ENCODE measurements at places on chromosomes 5 and 9.
A peak's percentile ranks its signal among the peaks of the same experiment; 100 is the strongest.

DNA sequence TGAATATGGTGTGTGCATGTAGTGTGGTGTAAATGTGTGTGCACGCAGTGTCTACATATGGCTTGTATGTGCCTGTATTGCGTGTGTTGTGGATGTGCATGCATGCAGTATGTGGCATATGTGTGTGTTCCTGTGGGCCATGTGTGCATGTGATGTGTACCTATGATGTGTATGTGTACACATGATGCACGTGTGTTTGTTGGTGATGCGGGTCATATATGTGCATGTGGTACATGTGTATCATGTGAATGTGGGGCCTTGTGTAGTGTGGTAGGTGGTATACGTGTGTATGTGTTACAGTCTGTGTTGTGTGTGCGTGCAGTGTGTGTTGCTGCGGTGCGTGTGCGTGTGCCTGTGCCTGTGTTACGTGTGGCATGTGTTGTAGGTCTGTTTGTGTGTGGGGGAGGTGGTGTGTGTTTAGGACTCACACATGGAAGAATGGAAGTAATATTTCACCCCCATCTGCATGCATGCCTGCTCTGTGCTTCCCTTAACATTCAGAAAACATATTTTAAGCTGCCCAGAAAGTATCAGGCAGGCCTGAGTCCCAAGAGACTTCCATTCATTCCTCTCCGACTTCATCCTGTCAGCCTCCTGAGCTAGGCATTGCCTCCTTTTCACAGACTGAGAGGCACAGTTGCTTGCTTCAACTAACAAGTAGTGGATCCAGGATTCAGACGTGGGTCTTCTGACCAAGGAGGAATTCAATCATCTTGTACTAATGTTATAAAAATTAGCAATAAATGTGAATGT lies 55.4 kb upstream of the RUFY1 start:
- DNase-seq = no peak

DNA sequence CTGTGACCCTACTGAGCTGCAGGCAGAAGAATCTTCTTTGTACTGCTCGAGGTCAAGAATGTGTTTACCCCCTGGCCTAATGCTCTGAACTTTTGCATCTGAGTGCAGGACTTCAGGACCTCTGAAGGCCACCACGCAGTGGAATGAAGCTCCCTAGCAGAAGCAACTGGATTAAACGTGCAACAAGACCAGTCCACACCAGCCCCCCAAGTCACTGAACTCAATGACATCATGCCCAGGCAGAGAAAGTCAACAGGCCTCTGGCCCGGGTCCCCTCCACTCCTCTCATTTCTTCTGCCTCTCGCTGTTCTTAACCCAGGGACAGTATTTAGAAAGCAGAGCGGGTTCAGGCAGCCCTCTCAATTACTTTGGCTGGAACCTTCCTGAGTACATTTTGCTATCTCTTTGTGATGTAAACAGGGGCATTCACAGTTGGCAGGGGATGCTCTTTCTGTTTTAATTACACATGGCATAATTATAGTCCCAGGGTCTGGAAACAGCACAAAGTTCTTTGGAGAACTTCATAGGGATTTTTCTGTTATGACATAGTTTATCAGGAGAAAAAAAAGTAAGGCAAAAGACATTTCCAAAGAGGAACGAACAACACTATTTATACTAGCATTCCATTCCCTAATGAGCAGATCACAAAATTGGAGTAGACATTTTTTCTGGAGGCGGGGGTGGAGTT lies 108.2 kb upstream of the SPATA31D4 start:
- DNase-seq = no peak

- no peak for DNase-seq
These were observed 142.6 kb downstream of the TARS1 start for GRCh38 chr5:33583332-33583731.

DNA sequence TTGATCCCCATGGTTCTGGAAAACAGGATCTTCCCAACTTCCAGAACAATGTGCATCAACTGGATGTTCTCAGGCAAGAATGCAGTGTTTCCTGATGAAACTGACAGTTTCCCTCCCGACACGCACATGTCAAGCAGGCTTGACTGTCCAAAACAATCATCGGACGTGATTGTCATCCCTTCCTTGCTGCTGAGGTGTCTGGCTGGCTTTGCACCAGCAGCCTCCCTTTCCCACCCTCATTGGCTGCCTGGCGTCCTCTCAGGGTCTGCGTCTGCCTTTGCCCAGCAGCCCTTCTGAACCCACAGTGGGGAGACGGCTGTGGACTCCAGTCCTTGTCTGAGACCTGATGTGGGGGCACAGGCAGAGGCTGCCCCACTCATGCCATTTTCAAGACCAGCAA lies 110.8 kb downstream of the MARCHF3 start:
- no peak for DNase-seq

GRCh38 chr9:34592895-34593601 lies 3.5 kb upstream of the CNTFR start:
- DNase-seq = no peak

GRCh38 chr9:114884787-114885452 lies 45.5 kb downstream of the TNFSF8 start:
- DNase-seq = no peak

- DNase-seq = no peak
These were observed 119.9 kb downstream of the ADAMTS2 start for GRCh38 chr5:179225387-179225786.

DNA sequence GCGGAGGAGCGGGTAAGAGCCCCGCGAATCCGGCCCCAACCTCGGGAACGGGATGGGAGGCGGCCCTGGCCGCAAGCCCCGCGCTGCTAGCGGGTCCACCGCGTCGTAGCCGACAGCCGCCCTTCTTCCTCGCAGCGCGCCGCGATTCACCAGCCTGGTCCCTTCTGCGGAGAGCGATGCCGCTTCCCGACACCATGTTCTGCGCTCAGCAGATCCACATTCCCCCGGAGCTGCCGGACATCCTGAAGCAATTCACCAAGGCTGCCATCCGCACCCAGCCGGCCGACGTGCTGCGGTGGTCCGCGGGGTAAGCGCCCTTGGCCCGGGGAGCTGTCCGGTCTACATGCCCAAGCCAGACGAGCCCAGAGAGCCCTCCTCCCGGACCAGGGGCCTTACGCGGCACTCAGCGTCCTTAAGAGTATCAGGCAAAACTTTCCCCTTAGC lies 335 bp downstream of the ROPN1L start:
- no peak for DNase-seq

- no peak for DNase-seq
These were observed 173.2 kb downstream of the GABRB2 start for GRCh38 chr5:161373345-161373707.

GRCh38 chr9:124502711-124503702 lies 4.2 kb downstream of the NR5A1 start:
- DNase-seq = no peak

DNA sequence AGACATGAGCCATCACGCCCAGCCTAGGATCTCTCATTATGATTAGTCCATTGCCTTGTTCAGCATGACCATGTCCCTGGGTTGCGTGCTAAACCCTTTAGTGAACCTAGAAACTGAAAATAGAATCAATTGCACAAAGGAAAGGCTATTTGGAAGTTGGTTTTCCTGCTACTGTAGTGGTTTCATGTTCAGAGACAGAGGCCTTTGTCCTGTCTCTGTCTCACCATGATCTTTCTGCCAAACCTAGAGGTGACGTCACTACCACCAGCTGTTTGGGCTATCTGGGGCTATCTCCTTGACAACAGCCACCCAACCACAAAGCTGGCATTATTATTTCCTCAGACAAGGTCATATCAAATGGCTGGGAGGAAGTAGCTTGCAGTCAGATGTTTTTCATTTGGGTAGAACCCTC lies 4.0 kb upstream of the CDK5RAP2 start:
- no peak for DNase-seq

DNA sequence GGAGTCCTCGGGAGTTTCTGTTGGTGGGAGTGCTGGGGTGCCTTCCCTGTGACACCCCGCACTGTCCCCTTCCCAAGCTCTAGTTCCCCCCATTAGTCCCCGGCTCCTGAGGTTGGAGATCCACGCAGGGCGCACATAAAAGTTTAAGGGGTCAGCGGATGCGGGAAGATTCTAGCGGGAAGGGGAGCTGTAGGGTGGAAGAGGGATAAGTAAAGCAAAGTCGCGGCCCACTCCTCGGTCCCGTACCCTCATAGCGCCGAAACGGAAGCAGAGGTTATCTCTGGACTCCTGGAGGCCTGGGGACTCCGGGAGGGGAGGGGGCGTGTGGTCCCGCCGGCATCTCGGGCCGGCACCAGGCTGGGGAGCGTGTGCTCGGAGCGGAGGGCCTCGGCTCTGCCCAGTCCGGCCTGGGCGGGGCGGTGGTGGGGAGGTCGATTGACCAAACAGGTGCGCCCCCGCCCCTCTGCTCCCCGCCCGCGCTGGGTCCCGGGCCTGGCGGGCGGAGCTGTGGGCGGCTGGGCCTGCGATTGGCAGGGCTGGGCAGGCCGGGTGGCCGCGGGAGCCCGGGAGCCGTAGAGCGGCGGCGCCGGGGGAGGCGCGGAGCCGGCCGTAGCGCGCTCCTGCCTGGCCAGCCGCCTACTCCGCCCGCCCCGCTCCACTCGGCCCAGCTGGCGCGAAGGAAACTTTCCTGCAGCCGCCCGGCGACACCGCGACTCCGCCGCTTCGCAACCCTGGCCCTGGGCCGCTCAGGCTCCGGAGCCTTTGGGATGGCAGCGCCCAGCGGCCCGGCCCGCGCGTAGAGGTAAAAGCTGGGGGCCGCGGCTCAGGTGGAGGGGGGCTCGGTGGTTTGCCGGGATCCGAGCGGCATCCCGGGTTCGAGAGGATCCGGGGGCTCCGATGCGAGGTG lies 52.2 kb upstream of the DAB2IP start:
- DNase-seq = no peak

- no peak for DNase-seq
These were observed 112.3 kb downstream of the GCNT1 start for GRCh38 chr9:76571288-76571687.

- DNase-seq = no peak
These were observed 38.6 kb upstream of the GARNL3 start for GRCh38 chr9:127225801-127226625.

GRCh38 chr5:142235050-142235797 lies 89.6 kb downstream of the SPRY4 start:
- DNase-seq = peak; percentile 10

DNA sequence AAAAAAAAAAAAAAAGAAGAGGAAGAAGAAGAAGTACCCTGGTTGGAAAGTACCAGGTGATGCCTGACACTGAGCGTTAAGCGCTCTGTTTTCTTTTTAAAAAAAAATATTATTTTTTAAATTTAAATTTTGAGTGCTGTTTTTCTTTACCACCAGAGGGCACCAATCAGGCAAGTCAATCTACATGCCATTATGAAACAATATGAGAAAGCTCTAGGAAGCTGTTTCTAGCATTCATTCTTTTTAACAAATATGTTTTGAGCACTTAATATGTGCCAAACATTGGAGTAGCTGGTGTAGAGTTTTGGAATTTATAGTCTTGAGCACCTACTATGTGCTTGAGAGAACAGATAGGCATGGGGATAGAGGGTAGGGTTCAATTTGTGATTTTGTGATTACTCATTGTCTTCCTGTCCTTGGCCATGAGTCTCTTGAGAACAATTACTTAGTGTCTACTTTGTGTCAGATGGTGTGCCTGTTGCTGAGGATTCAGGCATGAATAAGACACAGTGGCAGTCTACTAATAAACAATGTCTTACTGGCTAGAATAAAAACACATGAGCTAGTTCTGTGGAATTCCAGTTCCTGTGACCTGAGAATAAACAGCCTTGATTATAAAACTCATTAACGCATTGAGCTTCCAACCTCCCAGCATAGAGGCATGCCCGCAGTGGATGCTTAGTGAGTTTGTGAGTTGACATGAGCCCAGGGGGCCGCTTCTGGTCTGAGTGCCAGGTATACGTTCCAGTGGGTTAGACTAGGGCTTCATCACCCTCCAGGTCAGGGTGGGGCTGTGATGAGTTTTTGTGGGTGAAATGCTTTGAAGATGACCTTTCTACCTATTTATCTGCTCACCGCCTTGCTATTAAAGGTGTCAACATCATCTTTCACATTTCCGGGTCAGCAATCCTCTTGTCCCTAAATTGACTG lies 3.0 kb upstream of the UBE2R2 start:
- DNase-seq = no peak

DNA sequence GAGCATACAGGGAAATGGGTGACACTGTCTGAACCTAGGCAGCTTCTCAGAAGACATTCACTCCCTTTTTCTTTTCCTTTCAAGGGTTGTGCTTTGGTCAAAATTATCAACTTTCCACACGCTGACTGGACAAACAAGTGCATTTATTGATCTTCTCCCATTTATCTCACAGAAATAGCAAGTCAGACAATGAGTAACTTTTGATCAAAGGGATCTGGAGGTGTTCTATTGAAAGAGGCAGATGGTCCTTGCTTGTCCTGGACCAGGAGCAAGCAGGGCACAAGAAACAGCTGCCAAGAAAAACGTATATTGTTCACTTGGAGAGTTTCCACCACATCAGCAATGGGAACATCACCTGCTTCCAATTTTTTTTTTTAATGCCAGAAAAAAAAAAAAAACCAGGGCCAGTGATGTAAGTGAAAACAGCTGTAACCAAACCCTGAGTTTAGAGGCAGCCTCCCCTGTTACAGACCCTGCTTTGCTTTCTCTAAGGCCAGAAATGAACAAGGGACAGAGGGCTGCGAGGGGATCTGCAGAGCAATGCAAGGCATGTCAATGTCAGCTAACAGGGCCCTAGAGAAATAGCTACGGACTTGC lies 79.8 kb downstream of the NIPSNAP3B start:
- DNase-seq = no peak

GRCh38 chr5:133607451-133607850 lies 4.9 kb downstream of the FSTL4 start:
- DNase-seq = no peak

DNA sequence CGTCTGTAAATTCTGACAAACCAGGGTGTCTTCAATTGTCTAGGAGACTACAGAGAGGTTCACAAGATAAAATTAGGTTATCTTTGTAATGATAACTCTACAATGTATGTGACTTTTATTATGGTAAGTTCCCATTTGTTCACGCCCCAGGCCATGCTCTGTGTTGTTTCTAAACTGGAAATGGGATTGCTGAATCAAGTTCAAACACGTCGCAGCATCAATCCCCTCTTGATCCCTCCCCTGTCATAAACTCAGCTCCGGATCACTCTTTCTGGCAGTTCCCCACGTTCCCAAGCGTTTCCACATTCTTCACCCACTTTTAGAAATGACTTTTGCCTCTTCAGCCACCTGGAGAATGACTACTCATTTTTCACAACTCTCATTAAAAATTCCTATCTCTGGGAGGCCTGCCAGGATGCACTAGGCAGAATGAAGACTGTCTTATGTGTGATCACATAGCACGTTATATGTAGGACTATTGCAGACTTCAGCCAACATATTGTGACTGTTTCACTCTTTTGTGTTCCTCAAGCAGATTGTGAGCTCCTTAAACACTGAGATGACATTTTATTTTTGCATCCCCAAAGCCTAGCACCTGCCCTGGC lies 1124.2 kb upstream of the WWC1 start:
- no peak for DNase-seq

Measured in stimulated activated CD4-positive, alpha-beta T cell treated with anti-CD3 and anti-CD28 coated beads, Interleukin-1b, Interleukin-23, amount 100 ng/mL, for 4 hours (primary cell).